ENCODE measurements at places on chromosomes 1 and 21. TPM values are rescaled to one million over a fixed set of nuclear protein-coding genes. Genes with fewer than 3 reads are reported as not detected.

SRRM1 gene
- 24.2 TPM for total RNA-seq

AKIRIN1 gene
- 63.9 TPM for total RNA-seq

GBP3 gene
- total RNA-seq: 50.0 TPM

CHD5 gene
- total RNA-seq: not detected

LEFTY1 gene
- total RNA-seq: not detected

RHOU gene
- total RNA-seq: 0.83 TPM

KCNC4 gene
- 0.18 TPM for total RNA-seq

Data from IMR-90 (cell line).